ENCODE measurements at places on chromosomes 12 and 14. TPM values are rescaled to one million over a fixed set of nuclear protein-coding genes. Genes with fewer than 3 reads are reported as not detected.

DNA sequence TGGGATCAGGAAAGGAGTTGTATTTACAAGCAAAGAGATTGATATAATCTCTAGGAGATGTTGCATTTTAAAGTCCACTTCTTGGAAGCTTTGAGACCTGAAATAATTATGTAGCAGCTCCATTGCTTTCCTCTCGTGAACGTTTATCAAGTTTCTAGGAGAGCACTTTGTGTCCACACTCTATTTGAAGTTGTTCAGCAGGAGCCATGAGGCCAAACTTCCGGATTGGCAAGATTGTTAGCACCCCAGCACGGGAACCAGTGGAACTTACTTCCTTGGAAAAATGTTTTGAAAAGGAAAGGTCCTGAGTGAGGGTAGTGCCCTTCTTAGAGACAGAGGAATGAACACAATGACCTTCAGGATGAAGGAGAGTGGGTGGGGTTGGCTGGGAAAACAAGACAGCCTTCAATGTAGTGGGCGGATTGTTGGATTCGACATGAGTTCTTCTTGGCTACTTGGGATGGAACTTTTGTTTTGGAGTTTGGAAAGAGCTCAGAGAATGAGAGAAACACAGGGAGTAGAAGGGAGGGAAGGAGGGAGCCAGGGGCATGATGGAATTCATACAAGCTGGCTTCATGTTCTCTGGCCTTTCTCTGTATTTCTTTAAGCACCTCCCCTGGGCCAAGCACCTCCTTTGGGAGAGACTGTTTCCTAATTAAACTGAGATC is 23.8 kb upstream of the CISTR start:
- H3K4me1 ChIP-seq, result peaks cover 3% of the 10 kb centered on the region
- no peak for DNase-seq
- H3K36me3 ChIP-seq, result no peaks in the 10 kb centered on the region
- no peak overlapping the region for H3K4me3 ChIP-seq
- peaks cover 2% of the 10 kb centered on the region for H3K27me3 ChIP-seq
- no peak overlapping the region for H3K27ac ChIP-seq

GRCh38 chr12:53217051-53217930 is 10.2 kb upstream of the ITGB7 start:
- no peaks in the 10 kb centered on the region for H3K36me3 ChIP-seq
- H3K27me3 ChIP-seq, result peaks cover 26% of the 10 kb centered on the region
- no peak for DNase-seq
- peak overlapping the region; percentile 17 for H3K27ac ChIP-seq

- H3K4me3 ChIP-seq, result no peak overlapping the region
- H3K36me3 ChIP-seq, result peaks cover 14% of the 10 kb centered on the region
- H3K27me3 ChIP-seq, result peaks cover 3% of the 10 kb centered on the region
- peaks cover 2% of the 10 kb centered on the region for H3K4me1 ChIP-seq
- H3K27ac ChIP-seq, result no peak overlapping the region
These were observed 24.4 kb downstream of the B4GALNT3 start for GRCh38 chr12:484096-484495.

DNA sequence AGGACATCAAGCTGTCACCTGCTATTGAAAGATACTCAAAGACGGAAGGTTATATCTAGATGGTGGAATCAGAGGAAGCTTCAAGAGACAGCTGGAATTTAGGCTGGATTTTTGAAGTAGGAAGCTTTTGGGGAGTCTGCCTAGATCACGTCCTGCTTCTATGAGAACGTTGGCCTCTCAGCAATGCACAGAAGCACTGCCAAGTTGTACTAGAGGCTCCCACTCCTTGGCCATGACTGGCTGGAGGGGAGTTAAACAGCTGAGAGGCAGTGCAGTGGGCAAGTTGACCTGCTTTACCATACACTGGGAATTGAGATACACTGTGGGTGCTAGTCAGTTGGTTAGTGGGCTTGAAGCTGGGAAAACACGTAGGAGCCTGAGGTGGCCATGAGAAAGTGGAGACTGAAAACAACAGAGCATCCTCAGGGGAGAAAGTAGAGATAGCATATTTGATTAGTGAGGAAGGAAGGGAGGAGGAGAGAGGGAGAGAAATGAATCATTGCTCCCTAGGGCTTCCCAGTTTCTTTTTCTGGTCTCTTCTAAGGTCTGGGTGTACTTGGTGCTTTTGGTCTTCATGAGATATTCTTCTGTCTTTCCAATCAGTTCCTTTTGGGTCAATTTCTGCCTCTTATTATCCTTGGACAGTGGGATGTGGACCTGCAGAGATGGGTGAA is 110.8 kb downstream of the EMP1 start:
- H3K36me3 ChIP-seq, result no peaks in the 10 kb centered on the region
- no peak overlapping the region for H3K27ac ChIP-seq
- DNase-seq, result no peak
- no peak overlapping the region for H3K4me3 ChIP-seq
- no peaks in the 10 kb centered on the region for H3K27me3 ChIP-seq

VSIG10 gene
- 13.3 TPM for total RNA-seq

GRCh38 chr12:57897286-57897974 is 43.9 kb upstream of the ATP23 start:
- peak overlapping the region; percentile 96 for H3K27ac ChIP-seq
- H3K27me3 ChIP-seq, result peaks cover 6% of the 10 kb centered on the region
- peaks cover 43% of the 10 kb centered on the region for H3K4me1 ChIP-seq
- H3K36me3 ChIP-seq, result no peaks in the 10 kb centered on the region
- peak overlapping the region; percentile 83 for H3K4me3 ChIP-seq

Data from glutamatergic neuron (in vitro differentiated cells).